ENCODE measurements at places on chromosomes 5 and 9.

GRCh38 chr9:10252174-10252573 lies 360.6 kb downstream of the PTPRD start:
- no peak for DNase-seq

DNA sequence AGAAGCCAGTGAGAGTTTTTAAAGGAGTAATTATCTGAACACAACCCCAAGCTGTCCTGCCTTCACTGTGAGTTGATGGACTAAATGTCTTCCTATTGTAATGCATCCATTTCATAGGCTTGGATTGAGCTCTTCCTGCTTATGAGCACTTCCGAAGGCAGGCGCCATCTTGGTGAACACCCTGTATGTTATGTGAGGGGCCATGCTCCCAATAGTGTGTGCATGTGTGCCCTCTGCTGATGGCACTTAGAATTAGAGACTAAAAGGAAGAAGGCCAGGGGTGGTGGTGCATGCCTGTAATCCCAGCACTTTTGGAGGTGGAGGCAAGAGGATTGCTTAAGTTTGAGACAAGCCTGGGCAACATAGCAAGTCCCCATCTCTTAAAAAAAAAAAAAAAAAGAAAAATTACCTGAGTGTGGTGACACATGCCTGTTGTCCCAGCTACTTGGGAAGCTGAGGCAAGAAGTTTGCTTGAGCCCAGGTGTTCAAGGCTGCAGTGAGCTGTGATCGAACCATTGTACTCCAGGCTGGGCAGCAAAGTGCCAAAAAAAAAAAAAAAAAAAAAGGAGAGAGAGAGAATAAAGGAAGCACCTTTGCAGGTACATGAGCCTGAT lies 65.0 kb downstream of the C9orf152 start:
- no peak for DNase-seq

GRCh38 chr5:32126691-32127090 lies 47.4 kb downstream of the GOLPH3 start:
- DNase-seq = no peak

DNA sequence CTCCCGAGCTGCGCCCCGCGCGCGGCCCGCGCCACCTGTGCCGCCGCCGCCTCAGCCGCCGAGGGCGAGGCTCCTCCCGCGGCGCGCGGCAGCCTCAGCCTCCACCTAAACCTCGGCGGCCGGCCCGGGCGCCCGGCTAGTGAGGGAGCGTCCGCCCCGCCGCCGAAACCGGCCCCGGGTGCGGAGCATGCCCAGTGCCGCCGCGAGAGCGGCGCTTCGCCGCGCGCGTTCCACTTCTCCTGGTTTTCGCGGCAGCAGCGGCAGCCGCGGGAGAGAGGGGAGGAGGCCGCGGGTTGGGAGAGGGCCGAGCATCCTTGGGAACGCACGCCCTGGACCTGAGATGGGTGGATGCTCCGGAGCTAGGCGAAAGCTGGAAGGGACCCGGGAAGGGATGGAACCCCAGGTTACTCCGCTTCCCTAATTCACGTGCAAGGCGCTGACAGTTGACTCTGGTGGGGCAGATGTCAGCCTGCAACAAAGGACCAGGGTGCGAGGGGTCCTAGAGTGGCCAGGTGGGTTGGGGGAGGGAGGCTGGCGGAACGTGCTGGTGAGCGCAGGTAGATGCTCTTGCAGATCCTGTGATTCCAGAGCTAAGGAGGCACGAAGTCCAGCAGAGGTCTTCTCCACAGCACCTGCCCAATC lies at the start of gene CTNND2:
TSS of gene CTNND2 (minus strand) at position 182 of the 642 bp plus-strand sequence. CDS start 593 bp downstream, outside the sequence.
- DNase-seq = peak; percentile 37

GRCh38 chr5:14211818-14212803 lies 69.0 kb downstream of the TRIO start:
- DNase-seq = no peak

- DNase-seq = no peak
Observed at GRCh38 chr9:76162086-76162730, 232.0 kb downstream of the RFK start.

DNA sequence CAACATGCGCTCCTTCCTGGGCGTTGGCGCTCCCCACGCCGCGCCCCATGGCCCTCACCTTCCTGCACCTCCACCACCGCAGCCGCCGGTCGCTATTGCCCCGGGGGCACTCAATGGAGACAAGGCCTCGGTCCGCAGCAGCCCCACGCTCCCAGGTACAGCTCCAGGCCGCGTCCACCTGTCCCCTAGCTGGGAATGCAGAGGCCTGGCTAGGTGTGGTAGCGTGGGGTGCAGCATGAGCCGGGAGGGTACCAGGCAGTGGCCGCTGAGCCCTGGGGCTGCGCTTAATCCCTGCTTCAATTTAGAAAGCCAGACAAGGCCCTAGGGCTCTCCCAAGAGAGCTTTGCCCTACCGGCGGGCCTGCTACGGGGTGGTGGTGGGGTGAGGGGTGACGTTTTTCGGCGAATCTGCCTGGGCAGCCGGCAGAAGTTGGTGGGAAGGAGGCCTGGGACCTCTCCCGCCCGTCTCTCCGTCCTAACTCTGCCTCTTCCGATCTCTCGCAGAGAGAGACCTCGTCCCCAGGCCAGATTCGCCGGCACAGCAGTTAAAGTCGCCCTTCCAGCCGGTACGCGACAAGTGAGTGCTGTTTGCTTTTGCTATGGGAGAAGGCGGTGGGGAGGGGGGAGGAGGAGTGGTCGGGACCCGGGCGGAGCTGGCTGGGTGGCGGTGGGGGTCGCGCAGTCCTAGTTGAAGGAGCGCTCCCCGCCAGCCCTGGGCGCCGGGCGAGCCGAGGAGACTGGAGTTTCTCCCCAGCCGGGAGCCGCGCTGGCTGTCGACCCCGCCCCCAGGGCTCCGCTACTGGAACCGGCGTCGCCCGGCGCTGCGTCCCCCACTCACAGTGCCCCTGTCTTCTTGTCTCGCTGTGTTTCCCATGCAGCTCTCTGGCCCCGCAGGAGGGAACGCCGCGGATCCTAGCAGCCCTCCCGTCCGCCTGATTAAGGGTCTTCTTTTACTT lies 4.8 kb downstream of the IRX1 start:
- DNase-seq = no peak

- no peak for DNase-seq
Observed at GRCh38 chr5:37665272-37665671, 174.6 kb downstream of the GDNF start.
